ENCODE measurements at places on chromosomes 16 and 17.

GRCh38 chr17:77905266-77905665 is 53.2 kb upstream of the TNRC6C start:
- no peak for DNase-seq

DNA sequence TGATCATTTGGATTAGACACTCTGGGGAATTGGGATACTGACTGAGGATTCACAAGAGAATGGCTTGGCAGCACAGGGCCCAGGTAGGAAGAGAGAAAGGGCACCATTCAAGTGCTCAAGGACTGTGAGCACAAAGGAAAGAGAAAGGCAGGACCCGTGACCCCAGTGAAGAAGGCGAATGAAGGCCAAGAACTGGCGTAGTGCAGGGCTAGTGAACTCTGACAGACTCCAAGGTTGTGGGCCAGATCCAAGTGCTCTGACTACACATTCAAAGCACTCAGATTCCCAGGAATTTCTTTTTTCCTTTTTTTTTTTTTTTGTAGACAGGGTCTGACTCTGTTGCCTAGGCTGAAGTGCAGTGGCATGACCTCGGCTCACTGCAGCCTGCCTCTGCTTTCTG is 5.0 kb downstream of the GTF3C1 start:
- no peak for DNase-seq

DNA sequence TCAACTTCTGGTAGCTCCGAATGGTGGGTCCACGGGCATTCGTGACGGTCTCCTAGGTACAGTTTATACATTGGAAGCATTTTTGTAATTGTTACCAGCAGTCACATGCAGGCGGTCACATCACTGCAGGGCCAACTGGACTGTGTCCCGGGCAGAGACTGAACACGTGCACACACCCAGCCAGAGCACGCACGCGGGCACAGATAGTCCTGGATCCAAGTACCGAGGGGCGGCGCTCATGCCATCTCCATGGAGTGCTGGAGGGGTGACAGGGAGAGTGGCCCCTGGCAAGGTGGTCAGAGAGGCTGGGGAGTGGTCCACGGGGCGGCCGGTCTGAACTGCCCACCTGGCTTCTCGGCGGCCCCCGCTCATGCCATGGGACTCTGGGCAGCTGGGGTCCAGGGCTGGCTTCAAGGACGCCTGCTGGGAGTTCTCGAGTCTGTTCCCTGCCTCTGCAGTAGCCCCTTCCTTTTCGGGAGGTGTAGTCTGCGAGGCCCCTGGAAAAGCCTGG is 34.2 kb downstream of the BAIAP2 start:
- DNase-seq: no peak

DNA sequence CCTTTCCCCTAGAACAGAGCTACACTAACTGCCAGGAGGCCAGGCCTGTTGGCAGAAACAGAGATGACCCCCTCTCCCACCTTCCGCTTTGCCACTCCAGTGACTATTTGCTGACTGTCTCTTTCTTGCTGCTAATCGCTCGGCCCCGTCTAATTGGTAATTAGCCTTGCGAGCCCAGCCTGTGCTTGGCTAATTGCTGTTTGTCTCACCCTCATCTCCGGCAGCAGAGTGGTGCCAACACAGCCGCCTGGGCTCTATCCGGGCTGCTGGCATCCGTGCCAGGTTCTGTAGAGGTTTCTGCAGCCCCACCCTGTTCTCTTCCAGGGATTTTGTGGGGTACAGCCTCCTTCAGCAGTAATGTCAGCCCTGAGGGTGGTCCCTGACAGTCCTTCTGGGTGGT is 27.4 kb upstream of the PHB1 start:
- DNase-seq: no peak

DNA sequence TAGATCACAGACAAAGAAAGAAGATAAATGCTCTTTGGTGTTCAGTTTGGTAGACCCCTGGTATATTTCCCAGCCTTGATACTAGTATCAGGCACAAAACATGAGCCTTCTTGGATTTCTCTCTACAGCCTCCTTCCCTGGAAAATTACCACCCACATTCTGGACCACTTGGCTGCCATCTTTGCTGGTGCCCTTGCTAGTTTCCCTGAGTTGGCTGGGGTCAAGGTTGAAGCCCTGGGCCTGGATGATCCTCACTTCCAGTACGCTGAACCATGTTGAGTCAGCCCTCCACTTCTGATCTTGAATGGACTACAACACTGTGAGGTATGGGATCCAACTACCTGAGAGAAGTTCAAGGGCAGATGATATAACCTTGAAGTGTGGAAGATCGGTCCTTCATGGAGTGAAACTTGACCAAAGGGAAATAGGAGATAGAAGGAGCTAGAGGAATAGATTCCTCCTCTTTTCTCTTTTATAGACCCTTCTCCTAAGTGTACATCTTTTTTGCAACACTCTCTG is 501.4 kb downstream of the TMEM114 start:
- no peak for DNase-seq

DNA sequence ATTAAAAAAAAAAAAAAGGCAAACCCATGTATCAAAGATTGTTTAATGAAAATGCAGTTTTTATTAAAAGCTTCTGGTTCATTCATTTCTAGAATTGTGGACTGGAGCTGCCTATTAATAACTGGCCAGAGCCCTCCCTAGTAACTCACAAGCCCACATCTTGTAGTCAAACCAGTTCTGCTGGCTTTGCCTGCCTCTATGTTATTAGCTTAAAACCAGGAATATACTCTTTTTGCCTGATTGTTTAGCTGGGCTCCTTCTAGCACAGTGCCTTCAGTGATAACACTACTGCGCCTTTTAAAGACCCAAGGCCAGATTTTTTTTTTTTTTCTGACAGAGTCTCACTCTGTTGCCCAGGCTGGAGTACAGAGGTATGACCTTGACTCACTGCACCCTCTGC is 26.0 kb downstream of the TAC4 start:
- DNase-seq: no peak

- DNase-seq: no peak
Observed at GRCh38 chr16:84105948-84106740, 10.6 kb downstream of the MBTPS1 start.

DNA sequence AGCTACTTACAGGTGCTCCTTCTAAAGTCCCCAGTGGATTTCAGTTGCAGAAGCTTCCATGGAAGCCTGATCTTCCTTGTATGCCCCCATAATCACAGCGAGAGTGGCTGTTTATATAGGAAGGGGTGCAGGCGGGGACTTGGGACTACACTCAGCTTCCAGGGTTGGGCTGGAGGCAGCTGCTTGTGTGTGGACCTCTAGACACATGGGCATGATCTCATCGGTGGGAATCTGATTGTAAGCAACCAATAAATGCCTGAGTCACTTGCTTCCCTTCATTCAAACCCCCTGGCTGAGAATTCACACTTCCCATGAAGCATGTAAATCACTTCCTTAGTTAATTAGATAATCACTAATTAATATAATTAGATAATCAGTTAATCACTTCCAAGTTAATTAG is 1.0 kb upstream of the KRT20 start:
- DNase-seq: no peak
